ENCODE measurements at places on chromosomes 11 and 22. TPM values are rescaled to one million over a fixed set of nuclear protein-coding genes. Genes with fewer than 3 reads are reported as not detected.

Gene PGA5
- not detected for total RNA-seq

Gene SLC17A6
- total RNA-seq, result not detected

Gene PIWIL4
- total RNA-seq, result 7.7 TPM

Gene LAMTOR1
- total RNA-seq, result 73.5 TPM

Gene TMEM223
- total RNA-seq, result 20.5 TPM

Gene OR51V1
- not detected for total RNA-seq
